ENCODE measurements at places on chromosomes 1 and 21. TPM values are rescaled to one million over a fixed set of nuclear protein-coding genes. Genes with fewer than 3 reads are reported as not detected.

RGSL1 gene
- not detected for total RNA-seq

AMY2A gene
- total RNA-seq: not detected

SIK1 gene
- total RNA-seq: under 0.01 TPM

CAPZB gene
- 229 TPM for total RNA-seq

DNA sequence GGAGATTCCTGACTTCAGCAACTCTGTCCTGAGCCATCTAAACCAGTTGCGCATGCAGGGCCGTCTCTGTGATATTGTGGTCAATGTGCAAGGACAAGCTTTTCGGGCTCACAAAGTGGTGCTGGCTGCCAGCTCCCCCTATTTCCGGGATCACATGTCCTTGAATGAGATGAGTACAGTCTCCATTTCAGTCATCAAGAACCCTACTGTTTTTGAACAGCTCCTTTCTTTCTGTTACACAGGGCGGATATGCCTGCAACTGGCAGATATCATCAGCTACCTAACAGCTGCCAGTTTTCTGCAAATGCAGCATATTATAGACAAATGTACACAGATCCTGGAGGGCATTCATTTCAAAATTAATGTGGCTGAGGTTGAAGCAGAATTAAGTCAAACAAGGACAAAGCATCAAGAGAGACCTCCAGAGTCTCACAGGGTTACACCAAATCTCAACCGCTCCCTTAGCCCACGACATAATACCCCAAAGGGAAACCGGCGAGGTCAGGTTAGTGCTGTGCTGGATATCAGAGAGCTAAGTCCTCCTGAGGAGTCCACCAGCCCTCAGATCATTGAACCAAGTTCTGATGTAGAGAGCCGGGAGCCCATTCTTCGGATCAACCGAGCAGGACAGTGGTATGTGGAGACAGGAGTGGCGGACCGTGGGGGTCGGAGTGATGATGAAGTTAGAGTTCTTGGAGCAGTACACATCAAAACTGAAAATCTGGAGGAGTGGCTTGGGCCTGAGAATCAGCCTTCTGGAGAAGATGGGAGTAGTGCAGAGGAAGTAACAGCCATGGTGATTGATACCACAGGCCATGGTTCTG is 2.3 kb downstream of the ZBTB37 start:
- H3K4me1 ChIP-seq: peaks cover 19% of the 10 kb centered on the region
- H3K27me3 ChIP-seq: no peaks in the 10 kb centered on the region
- no peak overlapping the region for H3K4me3 ChIP-seq
- no peak for DNase-seq

DNA sequence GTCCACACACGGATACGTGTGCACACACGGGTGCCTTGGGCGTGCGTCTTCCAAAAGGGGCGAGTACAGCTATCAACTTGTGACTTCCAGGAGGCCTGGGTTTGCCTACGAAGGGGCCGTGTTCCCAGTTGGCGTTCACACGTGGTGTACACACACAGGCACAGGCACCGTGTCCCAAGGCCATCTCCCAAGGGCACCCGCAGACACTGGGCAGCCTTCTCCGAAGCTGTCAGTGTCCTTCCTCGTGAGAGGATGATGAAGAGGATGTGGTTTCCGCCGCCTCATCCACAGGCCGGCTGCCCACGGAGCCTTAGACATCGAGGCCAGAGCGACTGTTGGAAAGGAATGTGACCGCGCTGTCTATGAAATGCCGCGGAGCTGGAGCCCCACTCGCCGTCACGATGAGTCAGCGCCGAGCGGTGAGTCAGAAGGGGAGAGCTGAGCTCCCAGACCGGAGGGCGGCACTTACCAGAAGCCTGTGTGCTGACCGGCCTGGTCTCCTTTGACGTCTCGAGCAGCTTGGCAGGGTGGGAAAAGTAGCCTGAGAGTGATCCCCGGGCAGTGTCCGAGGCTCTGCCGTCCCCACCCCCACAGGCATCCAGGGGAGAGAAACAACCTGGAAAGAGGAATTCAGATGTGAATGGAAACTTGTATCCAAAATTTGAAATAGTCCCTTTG is 141.4 kb upstream of the ARHGEF16 start:
- peaks cover 27% of the 10 kb centered on the region for H3K4me1 ChIP-seq
- no peaks in the 10 kb centered on the region for H3K27me3 ChIP-seq
- H3K36me3 ChIP-seq: no peaks in the 10 kb centered on the region
- DNase-seq: peak; percentile 100

GRCh38 chr1:82299056-82299455 is 498.3 kb downstream of the ADGRL2 start:
- H3K36me3 ChIP-seq: no peaks in the 10 kb centered on the region
- no peak overlapping the region for H3K27ac ChIP-seq
- no peak for DNase-seq
- H3K4me3 ChIP-seq: no peak overlapping the region
- H3K4me1 ChIP-seq: no peaks in the 10 kb centered on the region

GRCh38 chr1:19429611-19430010 is 55.7 kb downstream of the CAPZB start:
- no peaks in the 10 kb centered on the region for H3K36me3 ChIP-seq
- DNase-seq: peak; percentile 45
- no peaks in the 10 kb centered on the region for H3K27me3 ChIP-seq

GRCh38 chr1:50106095-50106761 is 2.5 kb upstream of the ELAVL4 start:
- DNase-seq: no peak
- H3K4me3 ChIP-seq: no peak overlapping the region
- H3K36me3 ChIP-seq: no peaks in the 10 kb centered on the region
- no peaks in the 10 kb centered on the region for H3K4me1 ChIP-seq
- no peak overlapping the region for H3K27ac ChIP-seq

DNA sequence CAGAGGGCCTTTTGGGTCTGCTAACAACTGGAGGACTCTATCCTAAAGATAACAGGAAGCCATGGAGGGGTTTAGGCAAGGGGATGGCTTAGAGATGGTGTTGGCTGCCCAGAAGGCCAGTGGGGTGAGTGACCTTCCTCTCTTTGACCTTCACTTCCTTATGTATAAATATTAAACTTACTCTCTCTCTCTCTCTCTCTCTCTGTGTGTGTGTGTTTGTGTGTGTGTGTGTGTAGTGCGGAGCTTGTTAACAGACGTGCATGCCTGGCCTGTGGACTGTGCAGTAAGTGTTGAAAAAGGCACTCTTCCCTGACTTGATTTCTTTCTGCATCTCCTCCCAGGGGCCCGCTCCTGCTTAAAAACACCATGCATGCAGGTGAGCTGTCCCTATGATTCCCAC is 10.0 kb downstream of the MROH7 start:
- no peaks in the 10 kb centered on the region for H3K4me1 ChIP-seq
- H3K27ac ChIP-seq: no peak overlapping the region
- no peaks in the 10 kb centered on the region for H3K36me3 ChIP-seq
- no peak for DNase-seq

DNA sequence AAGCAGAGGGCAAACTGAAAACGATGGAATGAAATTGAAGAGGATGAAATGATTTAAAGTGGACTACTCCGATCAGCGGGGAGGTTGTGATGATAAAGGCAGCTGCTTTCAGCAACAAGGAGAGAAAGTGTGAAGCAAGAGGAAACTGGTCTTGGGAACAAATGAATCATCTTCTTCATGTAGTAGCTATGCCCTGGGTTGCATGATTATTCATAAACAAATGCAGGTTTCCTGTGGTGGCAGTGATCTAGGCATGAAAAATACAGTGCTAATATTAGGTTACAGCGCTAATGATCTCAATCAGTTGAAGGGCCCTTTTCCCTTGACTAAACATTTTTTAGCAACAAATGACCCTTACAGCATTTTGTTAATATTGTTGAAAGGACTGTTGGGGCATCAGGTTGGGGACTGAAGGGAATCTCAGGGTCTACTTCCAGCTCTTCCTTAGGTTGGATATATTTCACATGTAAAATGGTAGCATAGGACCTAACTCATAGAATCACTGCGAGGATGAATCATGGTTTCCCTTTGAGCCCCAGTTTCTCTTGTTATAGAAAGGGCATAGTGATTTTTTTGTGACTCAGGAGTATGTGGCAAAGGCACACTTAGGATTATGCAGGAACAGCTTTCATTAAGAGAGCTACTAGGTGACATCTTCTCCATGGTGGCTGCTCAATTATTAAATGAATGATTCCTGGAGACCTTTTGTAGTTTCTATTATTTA is 1.9 kb upstream of the ZFYVE9 start:
- H3K36me3 ChIP-seq: no peaks in the 10 kb centered on the region
- H3K4me1 ChIP-seq: peaks cover 31% of the 10 kb centered on the region
- H3K4me3 ChIP-seq: peak overlapping the region; percentile 60
- H3K27me3 ChIP-seq: no peaks in the 10 kb centered on the region
- DNase-seq: peak; percentile 96
- peak overlapping the region; percentile 95 for H3K27ac ChIP-seq

DNA sequence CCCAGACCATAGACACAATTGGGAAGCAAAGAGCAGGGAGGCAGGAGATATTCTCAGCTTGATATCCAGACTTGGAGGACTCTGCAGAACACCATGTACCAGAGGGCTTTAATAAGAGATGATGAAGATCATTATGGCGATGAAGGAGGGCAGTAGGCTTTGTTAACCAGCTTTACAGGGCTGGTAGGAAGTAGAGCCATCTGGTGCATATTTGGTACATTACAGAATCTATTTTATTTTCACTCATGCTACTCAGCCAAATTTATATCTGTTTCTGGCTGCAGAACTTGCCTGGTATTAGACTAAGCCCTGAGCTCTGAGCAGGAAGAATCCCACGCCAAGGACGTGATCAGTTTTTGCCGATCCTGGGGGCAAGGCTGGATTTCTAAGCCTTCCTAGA is 61.8 kb upstream of the SYT6 start:
- no peak overlapping the region for H3K4me3 ChIP-seq
- H3K4me1 ChIP-seq: no peaks in the 10 kb centered on the region
- H3K36me3 ChIP-seq: no peaks in the 10 kb centered on the region
- peak; percentile 37 for DNase-seq

DNA sequence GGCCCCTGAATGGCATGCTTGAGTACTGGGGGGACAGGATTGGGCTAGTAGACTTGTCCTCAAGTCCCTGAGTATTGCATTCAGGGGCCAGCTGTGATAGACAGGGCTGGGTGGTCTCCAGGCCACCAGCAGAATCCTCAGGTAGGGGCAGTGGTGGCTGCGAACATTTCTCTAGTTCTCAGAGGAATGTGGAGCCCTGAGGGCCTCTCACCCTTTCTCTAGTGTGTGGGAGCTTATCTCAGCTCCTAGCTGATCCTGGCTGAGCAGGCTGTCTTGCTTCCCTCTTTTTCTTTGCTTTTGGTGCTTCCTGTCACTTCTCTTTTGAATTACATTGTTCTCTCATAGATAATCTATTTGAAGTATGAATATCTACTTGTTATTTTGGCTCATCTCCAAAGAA is 30.0 kb upstream of the PM20D1 start:
- no peak overlapping the region for H3K4me3 ChIP-seq
- no peak overlapping the region for H3K27ac ChIP-seq
- DNase-seq: no peak
- no peaks in the 10 kb centered on the region for H3K4me1 ChIP-seq
- no peaks in the 10 kb centered on the region for H3K36me3 ChIP-seq

DNA sequence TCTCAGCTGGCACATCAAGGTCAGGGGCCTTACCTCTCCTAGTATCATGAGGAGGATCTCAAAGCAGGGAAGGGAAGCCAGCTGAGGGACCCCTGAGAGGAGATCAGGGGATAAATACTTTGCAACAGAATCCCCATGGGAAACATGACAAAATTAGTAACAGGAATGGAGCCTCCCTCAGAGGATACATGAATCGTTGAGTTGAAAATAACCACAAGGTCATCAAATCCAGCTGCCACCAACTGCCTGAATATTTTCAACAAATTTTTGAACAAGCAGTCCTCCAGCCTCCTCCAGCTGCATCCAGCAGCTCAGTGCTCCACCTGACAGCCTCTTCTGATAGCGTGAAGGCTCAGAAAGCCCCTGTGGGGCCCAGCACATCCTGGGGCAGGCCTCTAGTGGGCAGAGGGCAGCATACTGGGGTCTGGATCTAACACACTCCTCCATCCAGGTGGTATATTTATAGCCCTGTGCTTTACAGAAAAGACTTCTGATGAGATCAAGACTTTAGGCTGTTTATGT is 404.3 kb downstream of the NTNG1 start:
- H3K36me3 ChIP-seq: no peaks in the 10 kb centered on the region
- H3K27ac ChIP-seq: no peak overlapping the region
- no peak overlapping the region for H3K4me3 ChIP-seq
- H3K27me3 ChIP-seq: no peaks in the 10 kb centered on the region

GRCh38 chr1:107739651-107740050 is 225.3 kb downstream of the VAV3 start:
- H3K4me3 ChIP-seq: no peak overlapping the region
- H3K27ac ChIP-seq: no peak overlapping the region
- no peaks in the 10 kb centered on the region for H3K27me3 ChIP-seq
- no peaks in the 10 kb centered on the region for H3K36me3 ChIP-seq

DNA sequence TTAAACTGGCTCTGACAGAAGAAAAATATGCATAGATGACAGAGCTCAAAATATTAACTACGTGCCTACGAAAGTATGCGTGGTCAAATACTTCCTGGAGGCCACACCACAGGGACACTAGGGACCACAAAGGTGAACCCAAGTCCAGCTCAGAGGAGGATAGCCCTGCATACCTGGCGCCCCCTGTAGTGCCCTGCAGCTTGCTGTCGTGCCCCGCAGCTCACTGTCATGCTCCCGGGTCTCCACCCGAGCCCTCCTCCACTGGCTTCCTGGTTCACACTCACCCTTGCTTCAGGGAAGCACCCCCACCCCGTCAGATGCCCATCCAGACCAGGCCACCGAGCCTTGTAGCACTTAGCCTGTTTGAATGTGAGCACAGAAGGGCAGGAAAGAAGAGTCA is 16.7 kb upstream of the NADK start:
- no peak overlapping the region for H3K27ac ChIP-seq
- H3K27me3 ChIP-seq: no peaks in the 10 kb centered on the region
- H3K4me1 ChIP-seq: no peaks in the 10 kb centered on the region
- H3K36me3 ChIP-seq: peaks cover 38% of the 10 kb centered on the region
- no peak overlapping the region for H3K4me3 ChIP-seq
- no peak for DNase-seq

DNA sequence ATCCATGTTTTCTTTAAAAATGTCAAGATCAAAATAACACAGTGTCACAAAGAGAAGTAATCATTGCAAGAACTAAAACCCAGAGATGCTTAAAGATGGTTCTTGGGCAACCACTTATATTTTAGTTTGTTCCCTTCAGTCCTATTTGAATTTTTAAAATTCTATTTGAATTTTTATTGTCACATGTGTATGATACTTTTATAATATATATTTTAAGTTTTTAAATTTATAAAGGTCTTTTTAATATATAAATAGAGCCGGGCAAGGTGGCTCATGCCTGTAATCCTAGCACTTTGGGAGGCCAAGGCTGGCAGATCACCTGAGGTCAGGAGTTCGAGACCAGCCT is 22.3 kb upstream of the DISC1 start:
- H3K27me3 ChIP-seq: no peaks in the 10 kb centered on the region
- H3K4me3 ChIP-seq: peak overlapping the region; percentile 81
- DNase-seq: no peak
- H3K27ac ChIP-seq: no peak overlapping the region
- peaks cover 13% of the 10 kb centered on the region for H3K4me1 ChIP-seq

Measured in GM23248 (cell line).